ENCODE measurements at places on chromosomes 16 and 17. TPM values are rescaled to one million over a fixed set of nuclear protein-coding genes. Genes with fewer than 3 reads are reported as not detected.

- DNase-seq: no peak
Measured at GRCh38 chr17:7789131-7789530, 44.9 kb upstream of the KDM6B start.

DNA sequence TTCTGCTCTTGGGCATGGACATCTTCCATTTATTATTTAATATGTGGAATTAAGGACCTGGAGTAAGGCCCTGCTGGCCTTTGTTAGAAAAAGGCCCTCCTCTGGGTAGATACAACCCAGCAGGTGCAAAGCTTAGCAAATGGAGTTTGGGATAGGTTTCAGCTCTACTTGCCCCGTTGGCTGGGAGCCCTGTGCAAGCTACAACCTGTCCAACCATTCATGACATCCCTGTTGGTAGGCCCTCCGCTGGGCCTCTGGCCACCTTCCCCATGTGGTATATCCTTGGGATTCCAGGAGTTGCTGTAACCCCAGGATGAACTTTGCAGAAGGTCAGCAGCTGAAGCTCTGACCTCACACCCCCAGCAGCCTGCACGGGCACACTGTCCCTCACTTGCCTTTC, 6.4 kb downstream of the NGFR start:
- no peak for DNase-seq

DNA sequence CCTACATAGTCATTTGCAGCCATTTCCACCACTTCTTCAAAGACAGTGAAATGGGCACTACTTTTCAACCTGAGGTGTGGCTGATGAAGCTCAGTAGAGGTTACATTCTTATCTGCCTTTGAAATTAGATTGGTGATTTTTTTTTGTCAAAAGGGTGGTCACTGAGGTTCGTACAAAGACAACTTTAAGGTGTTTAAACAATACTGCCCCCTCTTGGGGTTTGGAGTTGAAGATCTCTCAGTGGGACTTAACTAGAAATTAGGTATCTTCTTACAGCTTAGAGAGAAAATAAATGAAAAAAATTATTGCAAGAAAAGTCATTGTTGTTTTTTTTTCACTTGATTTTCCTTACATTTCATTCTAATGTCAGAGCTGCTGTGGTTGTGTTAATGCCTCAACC, 713.2 kb downstream of the CDH11 start:
- DNase-seq: no peak

- DNase-seq: peak; percentile 58
Measured at GRCh38 chr17:43416998-43417890, 18.5 kb downstream of the ARL4D start.

DNA sequence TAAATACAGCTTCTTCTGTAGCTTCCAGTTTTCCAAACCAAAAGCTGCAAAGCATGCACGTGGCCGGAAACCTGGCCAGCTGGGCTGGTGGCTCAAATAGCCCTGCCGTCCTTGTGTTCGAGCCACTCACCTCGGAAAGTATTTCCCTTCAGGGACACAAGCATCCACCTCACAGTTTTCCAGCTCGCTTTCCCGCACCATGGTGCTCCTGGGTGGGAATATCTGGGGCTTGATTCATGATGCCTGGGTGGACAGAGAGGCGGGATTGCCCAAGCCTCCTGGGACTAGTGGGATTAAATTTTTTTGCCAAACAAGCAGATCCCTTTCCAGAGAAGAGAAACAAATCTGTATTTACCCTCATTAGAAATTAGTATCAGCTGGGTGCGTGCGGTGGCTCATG, 7.1 kb upstream of the MVD start:
- DNase-seq: no peak

DNA sequence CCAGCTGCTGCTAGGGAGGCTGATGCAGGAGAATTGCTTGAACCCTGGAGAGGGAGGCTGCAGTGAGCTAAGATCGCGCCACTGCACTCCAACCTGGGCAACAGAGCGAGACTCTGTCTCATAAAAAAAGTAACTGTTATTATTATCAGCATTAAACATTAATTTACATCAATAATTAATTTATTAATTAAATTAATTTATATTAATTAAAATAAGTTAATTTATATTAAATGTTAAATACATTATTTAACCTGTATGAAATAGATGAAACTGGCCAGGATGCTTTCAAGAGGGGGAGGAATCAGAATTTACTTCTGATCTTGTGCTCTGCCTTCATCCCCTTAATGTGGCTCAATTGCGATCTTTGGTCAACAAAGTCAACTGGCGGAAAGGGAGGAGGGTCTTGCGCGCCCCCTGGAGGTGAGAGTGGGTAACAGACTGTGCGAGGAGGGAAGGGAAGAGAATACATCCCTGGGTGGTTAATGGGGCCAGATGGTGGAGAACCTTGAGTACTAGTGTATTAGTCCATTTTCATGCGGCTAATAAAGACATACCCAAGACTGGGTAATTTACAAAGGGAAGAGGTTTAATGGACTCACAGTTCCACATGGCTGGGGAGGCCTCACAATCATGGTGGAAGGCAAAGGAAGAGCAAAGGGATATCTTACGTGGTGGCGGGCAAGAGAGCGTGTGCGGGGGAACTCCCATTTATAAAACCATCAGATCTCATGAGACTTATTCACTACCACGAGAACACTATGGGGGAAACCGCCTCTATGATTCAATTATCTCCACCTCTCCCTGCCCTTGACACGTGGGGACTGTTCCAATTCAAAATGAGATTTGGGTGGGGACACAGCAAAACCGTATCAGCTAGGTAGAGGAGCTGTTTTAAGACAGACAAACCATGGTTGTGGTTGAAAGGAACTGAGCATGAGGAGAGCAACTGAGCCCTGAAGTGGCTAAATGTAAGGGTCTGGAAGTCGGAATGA, 15.7 kb upstream of the CPPED1 start:
- peak; percentile 54 for DNase-seq

- DNase-seq: peak; percentile 42
Measured at GRCh38 chr17:3885970-3886369, 6.9 kb downstream of the CAMKK1 start.

DNA sequence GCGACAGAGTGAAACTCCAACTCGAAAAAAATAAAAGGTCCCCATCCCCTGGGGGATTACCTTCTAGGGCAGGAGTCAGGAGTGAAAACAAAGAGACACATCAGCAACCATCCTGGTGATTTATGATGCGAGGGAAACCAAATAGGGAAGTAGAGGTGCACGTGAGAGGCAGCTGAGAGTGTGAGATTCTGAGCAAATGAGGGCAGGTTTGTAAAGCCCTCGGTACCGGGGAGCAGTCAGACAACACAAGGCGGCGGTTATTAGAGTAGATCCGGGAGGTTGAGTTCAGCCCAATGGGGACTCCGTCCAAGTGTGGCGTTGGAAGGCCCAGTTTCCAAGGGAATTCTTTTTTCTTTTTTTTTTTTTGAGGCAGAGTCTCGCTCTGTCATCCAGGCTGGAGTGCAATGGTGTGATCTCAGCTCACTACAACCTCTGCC, 7.4 kb upstream of the ARMC7 start:
- no peak for DNase-seq

DNA sequence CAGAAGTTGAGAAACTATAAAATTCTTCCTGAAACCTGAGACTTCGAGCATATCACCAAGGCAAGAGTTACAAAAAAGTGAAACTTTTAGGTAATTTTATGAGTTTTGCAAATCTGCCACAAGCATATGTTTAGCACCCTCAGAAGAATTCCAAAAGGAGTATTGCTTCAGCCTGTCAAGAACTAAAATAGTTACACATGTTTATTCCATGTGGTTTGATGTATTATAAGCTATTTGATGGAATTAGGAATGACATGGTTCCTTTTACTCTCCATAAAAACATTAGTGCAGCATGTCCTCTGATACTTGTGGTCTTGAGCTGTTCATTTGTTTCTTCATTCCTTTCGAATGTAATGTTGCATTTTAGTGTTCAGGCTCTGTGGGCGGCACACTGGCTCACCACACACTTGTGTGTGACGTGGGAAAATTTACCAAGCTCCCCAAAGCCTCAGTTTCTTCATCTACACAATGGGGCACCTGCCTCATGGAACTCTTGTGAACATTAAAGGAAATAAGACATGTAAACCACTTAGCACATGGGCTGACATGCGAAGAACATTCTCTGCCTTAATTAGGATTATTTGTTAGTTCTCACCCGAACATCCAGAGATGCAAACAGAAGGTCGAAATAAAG, 204.2 kb upstream of the FOXF1 start:
- DNase-seq: no peak

GRCh38 chr16:66133643-66134338, 232.7 kb upstream of the CDH5 start:
- no peak for DNase-seq

Gene ARHGAP27
- total RNA-seq: 0.72 TPM

Gene SDR42E2
- not detected for total RNA-seq
